ENCODE measurements at places on chromosomes 2 and 18. TPM values are rescaled to one million over a fixed set of nuclear protein-coding genes. Genes with fewer than 3 reads are reported as not detected.

The NR4A2 gene
- total RNA-seq: 2.1 TPM

The DOK6 gene
- total RNA-seq: 5.1 TPM

The TXNDC2 gene
- total RNA-seq: 0.29 TPM

DNA sequence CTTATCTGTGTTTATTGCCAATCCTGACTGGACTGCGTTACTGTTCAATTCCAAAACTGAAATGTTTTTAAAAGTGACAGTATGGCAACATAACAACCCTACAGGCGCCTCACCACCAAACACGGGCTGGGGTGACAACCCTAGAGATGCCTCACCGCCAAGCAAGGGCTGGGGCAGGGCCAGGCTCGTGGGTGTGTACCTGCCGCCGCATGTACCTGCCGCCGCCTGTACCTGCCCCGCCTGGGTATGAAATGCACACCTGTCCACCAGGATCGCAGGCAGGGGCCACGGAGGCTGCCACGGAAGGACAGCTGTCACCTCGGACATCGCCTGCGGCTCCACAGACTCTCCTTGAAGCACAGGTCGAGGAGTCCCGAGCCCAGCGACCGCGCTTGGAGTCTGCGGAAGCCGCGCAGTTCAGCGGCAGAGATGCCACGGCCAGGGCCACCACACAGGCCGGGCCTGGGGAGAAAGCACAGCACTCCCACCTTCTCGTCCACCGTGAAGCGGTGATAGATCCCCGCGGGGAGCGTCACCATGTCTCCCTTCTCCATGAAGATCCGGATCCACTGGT is 18.9 kb downstream of the ADI1 start:
- DNase-seq: no peak

DNA sequence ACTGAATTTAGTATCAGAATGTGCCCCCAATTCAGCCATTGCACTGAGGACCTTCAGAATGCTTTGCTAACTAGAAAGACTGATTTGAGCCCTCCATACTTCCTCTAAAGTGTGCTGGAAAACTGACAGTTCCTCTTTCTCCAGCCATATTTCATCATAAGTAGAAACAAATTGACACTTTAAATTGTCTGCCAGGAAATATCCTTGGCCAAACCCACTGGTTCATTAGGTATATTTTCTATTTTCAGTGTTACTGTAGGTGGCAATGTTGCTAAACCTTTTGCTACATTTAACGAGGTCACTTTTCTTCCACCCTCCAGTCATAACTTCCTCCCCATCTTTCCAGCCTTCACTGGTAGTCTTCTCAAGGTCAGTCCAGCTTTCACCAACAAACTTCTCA is 21.5 kb downstream of the SP5 start:
- no peak for DNase-seq

GRCh38 chr18:43863180-43863579 is 585.9 kb upstream of the SYT4 start:
- DNase-seq: no peak

All from mesothelial cell of epicardium (in vitro differentiated cells).